IMR-90 (cell line): ENCODE measurements at places on chromosomes 5 and 9.

DNA sequence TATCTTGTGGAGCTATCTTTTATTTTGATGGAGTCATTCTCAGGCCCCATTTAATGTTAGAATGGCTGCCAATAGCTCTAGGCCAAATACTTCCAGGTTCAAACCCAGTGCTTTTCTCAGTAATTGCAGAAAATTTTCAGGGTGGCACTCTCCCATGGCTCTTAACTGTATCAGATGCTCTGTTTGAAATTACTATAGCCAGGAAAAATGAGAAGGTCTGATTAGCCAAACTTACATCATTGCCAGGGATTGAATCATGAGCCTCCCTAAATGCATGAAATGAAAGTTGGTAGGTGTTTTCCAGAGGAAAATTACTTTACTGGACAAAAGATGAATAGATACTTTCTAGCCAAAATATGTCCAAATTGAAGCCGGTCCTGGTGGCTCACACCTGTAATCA is 404.8 kb downstream of the MAT2B start:
- peak; percentile 45 for DNase-seq

- DNase-seq: peak; percentile 72
Observed at GRCh38 chr5:179766021-179766725, 27.6 kb upstream of the LTC4S start.

GRCh38 chr9:111020594-111020993 is 17.7 kb downstream of the LPAR1 start:
- DNase-seq: no peak

DNA sequence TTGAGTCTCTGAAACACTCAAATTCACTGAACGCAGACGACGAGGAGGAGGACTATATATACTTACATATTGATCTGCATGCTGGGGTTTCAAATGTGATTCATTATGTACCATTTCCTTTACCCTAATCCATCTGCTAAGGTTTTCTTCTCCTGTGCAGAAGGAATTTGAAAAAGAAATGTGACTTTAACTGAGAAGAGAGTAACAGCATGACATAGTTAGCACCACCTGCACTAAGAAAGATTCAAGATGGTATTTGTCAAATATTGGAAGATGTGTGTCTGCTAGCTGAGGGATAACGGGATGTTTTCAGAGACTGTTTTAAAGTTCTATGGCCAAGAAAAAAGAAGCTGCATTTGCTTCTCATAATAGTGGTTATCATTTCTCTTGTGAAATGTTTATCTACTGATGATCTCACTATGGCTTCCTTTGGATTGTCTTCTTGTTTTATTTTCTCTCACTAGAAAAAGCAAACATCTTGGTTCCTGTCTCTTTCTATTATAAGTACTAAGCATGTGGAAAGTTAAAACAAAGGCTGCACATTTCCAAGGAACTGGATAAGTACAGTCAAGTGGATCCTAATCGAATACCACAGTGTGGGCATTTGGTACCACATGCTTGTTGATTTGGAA is 89.8 kb upstream of the TLE4 start:
- peak; percentile 56 for DNase-seq

GRCh38 chr9:130770679-130771442 is 64.2 kb upstream of the ABL1 start:
- peak; percentile 82 for DNase-seq

DNA sequence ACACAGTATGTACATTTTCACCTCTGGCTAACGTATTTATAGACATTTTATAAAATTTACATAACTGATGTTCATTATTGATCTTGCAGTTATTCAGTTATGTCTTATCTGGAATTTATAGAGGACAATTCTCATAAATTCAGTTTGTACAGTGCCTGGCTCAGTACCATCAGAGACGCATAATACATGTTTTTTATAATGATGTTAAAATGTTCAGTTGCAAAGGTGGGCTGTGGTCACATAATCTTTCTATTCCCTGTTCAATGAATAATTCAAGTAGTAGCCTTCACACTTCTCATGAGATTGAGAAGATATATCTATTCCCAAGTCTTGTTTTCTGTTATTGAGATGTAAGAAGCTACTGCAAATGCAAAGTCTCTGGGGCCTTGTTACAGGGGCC is 393.1 kb upstream of the ARRDC3 start:
- no peak for DNase-seq

DNA sequence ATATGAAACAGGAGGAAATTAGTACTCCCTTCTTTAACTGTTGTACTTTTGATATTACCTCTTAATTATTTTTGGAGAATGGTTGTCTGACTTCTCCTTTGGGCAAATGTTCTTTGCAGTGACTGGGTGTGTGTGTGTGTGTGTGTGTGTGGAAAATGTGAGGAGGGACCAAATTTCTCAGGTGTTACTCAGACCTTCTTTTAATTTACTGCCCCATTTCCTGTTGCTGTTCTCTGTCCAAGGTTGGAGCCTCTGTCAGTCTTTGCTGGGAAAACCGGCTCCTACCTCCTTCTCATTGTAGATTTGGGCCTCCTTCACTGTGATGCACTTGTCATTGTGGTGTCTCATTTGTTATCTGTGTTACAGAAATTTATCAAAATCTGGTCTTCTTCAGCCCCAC is 68.4 kb downstream of the PBX3 start:
- peak; percentile 34 for DNase-seq

- no peak for DNase-seq
Observed at GRCh38 chr5:56142233-56142613, 90.9 kb downstream of the ANKRD55 start.

GRCh38 chr9:134283111-134283515 is 43.1 kb upstream of the RXRA start:
- peak; percentile 70 for DNase-seq

DNA sequence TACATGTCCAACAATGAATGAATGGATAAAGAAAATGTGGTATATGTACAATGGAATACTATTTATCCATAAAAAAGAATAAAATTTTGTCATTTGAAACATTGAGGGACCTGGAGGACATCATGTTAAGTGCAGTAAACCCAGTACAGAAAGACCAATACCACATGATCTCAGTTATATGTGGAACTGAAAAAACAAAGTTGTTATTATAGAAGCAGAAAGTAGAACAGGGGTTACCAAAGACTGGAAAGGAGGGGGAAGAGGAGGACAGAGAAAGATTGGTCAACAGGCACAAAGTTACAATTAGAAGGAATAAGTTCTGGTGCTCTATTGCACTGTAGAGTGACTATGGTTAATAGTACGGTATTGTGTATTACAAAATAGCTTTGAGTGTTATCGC is 233.8 kb downstream of the SEMA6A start:
- no peak for DNase-seq

DNA sequence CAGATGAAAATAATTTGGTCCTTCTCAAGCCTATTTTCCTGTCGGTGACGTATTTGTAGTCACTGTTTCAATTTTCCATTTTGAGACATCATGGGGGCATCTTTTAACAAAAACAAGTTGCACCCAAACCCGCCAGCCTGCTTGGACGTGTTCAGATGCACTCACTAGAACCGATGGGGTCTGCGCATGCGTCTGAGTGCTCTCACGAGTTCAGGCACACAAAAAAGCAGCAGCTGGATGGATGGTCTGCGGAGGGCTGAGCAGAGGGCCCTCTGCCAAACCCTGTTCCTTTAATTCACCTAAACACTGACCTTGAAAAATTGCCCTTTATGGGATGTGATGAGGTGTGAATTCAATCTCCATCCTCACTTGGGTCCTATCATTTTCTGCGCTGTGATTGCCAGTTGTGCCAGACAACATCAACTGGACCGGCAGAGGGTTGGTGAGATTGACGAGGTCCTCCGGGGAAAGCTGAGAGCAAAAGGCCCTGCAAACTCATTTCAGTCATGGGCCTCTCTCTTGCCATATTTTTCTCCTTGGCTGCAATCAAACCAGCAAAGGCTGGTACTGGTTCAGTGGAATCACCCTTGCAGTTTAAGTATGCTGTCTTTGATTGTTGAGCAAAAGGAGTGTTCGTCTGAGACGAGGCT is 251.9 kb downstream of the NFIB start:
- DNase-seq: no peak

DNA sequence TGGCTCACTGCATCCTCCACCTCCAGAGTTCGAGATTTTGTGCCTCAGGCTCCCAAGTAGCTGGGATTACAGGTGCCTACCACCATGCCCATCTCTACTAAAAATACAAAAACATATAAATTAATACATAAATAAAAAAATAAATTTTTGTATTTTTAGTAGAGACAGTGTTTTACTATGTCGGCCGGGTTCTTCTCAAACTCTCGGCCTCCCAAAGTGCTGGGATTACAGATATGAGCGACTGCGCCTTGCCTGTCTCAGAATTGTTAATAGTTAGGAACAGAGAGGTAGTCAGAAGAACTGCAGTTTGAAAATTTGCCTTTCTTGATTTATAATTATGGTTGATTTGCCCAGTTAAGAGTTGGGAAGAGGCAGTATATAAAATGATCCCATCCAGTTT is 2.8 kb downstream of the ATP6V1G1 start:
- DNase-seq: no peak

DNA sequence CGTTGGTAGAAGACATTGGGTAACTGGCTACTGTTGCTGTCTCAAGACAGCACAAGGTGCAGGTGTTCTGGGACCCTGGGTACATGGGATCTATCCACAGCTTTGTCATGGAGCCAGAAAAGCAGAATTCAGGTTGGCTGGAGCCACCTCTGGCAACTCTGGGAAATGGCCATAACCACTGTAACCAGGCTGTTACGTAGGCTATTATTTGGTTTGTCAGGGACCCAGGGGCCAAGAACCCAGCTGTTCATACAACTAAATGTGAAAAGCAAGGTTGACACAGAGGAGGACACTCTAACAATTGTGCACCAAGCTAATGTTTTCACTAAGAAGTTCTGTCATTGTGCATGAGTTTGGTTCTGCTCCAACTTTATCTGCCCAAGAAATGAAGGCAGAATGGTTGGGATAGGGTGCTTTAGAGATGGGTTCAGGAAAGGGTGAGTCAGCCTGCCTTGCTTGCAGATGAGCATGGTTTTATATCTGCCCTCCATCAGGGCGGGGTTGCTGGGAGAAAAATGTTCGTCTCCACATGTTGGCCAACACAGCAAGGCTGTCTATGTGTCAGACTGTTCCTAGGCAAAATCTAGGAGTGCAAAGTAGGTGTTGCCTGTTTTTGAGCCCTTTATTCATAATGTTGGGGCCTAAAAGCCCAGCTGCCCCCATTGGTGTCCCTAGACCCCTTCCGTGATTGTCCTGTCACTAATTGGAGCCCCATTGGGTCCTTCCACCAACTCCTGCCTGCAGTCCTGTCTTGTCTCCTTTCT is 131.3 kb upstream of the DAP start:
- DNase-seq: no peak

- no peak for DNase-seq
Observed at GRCh38 chr5:74589204-74590056, 51.1 kb downstream of the ENC1 start.

DNA sequence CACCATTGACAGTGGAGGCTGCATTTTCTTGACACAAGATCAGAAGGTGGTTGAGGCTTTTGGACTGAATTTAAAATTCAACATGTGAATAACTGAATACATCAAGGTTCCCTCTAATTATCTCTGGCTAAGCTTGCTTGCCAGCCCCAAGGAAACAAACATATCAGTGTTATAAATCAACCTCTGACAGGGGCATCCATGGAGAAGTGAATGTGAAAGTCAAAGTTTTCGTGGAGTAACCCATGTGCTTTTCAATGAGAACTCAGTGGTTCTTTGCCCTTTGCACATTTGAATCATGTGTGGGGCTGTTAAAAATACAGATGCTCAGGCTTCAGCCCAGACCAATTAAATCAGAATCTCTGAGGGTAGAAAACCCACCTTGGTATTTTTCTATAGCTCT is 128.9 kb downstream of the LRRC70 start:
- DNase-seq: no peak

- DNase-seq: no peak
Observed at GRCh38 chr9:112377684-112378327, 2.1 kb upstream of the HSDL2 start.

DNA sequence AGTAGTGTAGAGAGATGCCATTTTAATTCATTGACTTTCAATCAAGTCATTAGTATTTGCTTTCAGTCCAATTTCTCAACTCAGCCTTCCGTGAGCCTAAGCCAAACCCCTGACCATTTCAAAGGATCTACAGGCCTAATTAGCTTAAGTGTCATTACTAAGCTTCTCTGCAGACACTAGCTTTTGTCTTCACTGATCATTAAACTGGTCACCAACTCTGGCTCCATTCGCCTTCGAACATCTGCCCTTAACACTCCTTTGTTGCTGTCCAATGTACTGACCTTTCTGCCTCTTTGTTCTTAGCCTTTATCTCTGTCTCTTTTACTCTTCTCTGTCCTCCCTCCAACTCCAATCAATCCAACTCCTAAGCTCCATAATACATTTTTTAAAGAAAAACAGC is 299.3 kb downstream of the DIRAS2 start:
- peak; percentile 2 for DNase-seq

DNA sequence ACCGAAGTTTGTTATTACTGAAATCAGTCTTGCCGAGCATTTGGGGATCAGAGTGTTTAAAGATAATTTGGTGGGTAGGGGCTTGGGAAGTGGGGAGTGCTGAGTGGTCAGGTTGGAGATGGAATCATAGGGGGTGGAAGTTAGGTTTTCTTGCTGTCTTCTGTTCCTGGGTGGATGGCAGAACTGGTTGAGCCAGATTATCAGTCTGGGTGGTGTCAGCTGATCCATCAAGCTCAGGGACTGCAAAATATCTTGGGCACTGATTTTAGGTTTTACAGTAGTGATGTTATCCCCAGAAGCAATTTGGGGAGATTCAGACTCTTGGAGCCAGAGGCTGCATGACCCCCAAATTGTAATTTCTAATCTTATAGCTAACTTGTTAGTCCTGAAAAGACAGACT is 5.4 kb upstream of the ANKRD31 start:
- no peak for DNase-seq

DNA sequence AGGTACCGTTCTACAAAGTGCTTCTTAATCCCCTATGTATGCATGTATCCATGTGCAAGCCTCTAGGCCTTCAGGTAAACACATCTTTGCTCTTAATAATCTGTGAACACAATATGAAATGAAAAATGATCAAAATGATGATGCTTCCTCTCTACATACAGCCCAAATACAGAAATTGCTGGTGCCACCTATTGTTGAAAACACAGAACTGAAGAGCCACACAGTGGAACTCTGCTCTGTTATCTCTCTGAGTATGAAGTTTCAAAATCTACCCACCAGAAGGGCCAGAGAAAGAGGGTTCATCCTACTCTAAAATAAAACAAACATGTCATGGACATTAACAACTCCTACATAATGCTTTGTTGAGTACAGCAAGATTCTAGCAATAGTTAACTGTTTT is 71.3 kb downstream of the GLIS3 start:
- DNase-seq: peak; percentile 59

- no peak for DNase-seq
Observed at GRCh38 chr9:91148306-91148705, 213.4 kb downstream of the AUH start.

GRCh38 chr5:75551471-75551870 is 39.8 kb downstream of the POLK start:
- DNase-seq: peak; percentile 70

DNA sequence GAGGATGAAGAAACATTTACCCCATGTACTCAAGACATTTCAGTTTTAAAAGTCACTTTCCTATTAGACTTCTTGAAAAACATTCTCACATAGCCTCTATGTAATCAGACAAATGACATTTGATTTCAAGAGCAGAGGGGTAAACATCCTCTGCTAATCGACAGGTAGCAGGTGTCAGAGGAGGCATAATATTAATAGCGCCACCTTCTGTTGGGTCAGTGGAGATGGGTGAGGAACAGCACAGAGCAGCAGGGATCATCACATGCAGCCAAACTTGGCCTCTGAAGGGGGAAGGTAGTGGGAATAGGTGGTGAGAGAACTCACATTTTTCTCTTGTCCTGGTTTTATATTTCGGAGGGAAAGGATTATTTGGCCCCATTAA is 3.3 kb upstream of the LSM11 start:
- DNase-seq: no peak
